ENCODE measurements at places on chromosomes 4 and X.
A peak's percentile ranks its signal among the peaks of the same experiment; 100 is the strongest.

DNA sequence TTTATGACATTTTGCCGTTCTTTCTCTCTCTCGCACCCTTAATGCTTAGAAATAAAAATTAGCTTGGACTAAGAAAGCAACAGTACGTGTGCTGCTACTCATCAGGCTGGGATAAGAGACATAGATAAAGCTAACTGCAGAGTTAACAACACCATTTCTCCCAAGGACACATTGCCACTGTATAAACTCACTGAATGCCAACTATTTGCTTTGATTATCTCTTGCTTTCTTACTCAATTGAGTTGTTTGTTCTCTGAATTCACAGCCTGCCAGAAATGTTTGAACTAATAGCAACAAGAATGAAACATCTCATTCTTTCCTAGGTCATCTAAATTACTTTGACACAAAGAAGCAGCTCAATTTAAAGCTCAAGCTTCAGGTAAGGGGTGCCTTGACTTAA, 34.6 kb downstream of the F8 start:
- DNase-seq: no peak

GRCh38 chr4:26015133-26015651, 101.2 kb downstream of the SMIM20 start:
- peak; percentile 100 for DNase-seq

- DNase-seq: peak; percentile 75
Measured at GRCh38 chrX:10415306-10416001, 204.9 kb downstream of the MID1 start.

- no peak for DNase-seq
Measured at GRCh38 chr4:74167585-74167984, 9.7 kb downstream of the MTHFD2L start.

DNA sequence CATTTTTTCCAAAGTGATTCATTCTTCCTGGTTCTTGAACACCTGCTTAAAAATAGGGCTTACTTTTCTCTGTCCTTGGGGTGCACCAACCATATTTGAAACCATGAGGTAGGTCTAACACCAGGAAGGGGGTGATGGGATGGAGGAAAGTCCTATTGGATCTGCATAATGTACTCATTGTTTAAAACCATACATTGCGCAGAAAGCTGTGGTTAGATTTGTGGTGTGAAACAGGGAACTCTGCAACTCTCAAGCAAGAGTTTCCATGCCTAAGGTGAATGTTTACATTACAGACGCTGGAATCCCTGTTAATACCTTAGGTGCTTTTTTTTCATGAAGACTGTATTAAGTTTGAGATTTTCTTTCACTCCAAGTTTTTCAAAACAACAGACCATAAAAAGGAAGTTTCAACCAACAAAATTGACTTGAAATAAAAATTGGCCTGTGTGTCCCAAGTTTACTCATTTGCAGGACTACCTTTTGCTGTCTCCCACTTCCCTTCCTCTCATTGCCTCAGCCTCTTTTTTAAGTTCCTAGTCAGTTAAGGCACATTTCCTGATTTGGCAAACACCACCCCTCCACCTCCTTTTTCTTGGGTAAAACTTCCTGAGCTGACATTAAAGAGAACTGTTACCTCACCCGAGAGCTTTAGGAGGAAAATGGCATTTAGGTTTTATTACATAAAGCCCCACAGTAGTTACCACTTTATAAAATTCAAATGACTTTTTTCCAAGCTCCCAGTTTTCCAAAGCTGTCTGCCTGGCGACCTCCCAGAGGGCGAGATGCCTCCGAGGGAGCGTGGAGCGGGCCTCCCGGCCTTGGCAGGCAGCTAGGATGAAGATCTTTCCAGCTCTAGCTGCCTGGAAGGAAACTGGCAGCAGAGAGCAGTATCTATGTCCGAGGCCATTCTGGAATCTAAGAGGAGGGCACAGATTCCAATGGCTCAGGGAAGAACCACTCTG, 47.9 kb upstream of the RBPJ start:
- DNase-seq: no peak

DNA sequence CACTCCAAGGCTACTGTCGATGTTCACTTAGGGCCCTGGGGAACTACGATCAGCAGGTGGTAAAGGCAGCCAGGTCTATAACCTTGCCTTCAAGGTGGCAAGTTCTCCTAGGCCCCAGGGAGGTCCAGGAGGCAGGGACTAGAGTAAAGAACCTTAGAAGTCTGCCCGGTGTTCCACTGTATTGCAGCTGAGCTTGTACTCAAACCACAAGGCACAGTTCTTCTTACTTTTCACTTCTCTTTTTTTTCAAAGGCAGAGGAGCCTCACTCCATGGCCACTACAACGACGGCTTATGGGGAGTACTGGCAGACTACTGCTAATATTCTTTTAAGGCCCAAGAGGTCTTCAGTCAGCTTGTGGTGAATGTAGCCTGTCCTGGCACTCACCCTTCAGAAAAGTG, 78.8 kb upstream of the GPR174 start:
- no peak for DNase-seq

GRCh38 chrX:106903291-106903824, at the start of gene RIPPLY1:
Gene RIPPLY1, minus strand, starts transcription at chrX:106903341. Its CDS starts 54 bp downstream, at chrX:106903287.
- no peak for DNase-seq

DNA sequence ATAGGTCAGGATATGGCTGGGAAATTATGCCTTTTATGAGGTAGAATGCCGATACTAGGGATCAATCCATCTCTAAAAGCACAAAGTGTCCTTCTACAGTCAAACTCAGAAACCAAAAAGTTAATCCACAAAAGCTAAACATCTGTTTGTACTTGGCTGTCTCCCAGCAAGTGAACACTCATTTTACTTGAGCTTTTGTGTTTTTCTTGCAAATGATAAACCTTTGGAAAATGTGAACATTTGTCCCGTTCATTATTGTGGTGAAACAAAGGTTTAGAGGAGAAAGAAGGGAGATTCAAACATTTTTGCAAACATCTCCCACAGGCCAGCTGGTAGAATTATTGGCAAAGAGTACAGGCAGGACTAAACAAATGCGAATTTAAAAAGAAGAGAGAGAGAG, 300.6 kb upstream of the SPANXN1 start:
- no peak for DNase-seq

DNA sequence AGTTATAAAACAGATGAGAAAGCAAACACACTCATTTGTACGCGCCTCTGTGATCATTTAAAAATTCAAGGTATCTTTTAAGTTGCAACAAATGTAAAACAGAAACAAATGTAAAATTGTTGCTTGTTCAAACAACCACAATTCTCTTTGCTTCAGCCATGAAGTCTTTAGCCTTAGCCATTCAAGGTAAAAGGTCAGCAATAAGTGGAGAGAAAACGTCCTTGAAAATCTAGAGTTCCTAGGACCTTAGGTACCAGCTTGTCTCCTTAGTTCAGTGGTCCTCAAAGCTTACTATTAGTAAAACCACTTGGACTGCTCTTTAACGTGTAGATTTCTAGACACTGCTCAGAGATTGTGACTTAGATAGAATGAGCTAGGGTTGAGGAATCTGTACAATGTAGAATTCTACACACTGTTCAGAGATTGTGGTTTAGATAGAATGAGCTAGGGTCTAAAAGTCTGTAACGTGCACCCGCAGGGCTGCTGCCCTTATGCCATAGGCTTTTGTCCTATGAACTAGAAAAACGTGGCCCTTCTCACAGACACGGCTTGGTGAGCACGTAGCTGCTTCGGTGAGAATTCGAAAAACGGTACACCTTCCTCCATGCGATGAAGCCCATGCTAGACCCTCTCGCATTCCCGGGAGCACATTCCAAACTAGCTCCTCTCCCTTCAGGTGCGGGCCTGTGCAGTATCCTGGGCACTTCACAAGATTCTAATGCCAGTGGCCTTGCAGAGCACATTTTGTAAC, 1.7 kb downstream of the PLAC8 start:
- peak; percentile 93 for DNase-seq

GRCh38 chrX:649166-649565, 18.6 kb downstream of the SHOX start:
- DNase-seq: no peak

DNA sequence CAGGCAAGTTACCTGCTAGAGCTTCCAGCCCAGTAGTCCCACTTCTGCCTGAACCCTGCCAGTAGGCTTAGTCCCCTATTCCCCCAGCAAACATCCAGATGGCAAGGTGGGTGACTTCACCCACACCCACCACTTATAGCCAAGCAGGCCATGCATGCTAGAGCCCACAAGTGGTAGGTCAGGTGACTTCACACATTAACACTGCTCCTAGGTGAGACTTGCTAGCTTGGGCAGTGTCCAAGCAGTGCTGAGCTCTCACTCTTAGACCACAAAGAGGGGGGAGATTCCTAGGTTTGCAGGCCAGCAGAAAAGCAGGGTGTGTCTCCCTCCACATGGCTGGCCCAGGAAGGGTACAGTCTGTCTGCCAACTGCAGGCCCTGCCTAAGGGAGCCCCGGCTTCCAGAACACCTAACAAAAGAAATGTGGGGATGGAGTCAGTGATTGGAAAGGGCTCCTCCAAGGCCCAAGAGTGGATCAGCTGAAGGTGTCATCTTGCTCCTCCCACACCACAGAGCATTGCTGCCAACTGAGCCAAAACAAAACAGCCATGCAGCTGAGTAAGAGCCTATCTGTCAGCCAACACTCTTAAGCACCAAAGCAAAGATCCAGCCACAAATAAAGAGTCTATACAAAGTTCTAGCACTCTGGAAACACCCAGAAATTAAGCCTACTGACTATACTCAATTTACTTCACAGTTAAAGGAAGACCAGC, 158.1 kb upstream of the USP38 start:
- DNase-seq: no peak

DNA sequence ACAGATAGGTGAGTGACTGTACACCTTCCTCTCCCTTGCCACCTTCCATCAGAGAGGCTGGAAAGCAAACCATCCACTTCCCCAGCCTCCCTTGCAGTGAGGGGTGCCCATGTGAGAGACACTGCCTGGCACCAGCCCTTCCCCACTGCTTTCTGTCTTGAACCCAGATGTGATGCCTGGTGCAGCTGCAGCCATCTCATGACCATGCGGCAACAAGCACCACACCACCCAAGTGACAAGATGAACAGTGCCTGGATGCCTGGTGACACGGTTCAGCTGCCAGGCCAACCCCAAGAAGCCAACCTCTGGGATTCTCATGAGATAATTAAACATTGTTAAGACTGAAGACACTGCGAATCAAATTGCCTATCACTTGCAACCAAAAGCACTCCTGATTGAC, 31.4 kb downstream of the OTOP1 start:
- DNase-seq: no peak

DNA sequence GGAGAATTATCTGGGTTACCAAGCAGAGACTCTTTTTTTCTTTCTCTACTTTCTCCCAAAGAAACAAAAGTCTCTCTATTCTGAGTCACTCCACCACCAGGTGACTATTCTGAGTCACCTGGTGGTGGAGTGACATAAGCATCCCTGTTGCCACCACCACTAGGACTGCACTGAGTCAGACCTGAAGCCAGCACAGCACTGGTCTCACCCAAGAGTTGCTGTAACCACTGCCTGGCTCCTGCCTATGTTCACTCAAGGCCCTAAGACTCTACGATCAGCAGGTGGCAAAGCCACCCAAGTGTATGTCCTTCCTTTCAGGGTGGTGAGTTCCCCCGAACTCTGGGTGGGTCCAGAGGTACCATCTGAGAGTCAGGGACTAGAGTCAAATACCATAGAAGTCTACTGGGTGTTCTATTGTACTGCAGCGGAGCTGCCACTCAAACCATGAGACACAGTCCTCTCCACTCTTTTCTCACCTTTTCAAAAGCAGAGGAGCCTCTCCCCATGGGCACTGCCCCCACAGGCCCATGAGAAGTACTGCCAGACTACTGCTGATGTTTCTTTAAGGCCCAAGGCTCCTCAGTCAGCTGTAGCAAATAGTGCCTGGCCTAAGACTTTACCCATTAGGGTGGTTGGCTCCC, 209.6 kb upstream of the IRS4 start:
- DNase-seq: no peak

- no peak for DNase-seq
Measured at GRCh38 chr4:16418814-16419213, 192.5 kb upstream of the TAPT1 start.

- DNase-seq: no peak
Measured at GRCh38 chr4:136025540-136025939, 1506.8 kb downstream of the PCDH18 start.

DNA sequence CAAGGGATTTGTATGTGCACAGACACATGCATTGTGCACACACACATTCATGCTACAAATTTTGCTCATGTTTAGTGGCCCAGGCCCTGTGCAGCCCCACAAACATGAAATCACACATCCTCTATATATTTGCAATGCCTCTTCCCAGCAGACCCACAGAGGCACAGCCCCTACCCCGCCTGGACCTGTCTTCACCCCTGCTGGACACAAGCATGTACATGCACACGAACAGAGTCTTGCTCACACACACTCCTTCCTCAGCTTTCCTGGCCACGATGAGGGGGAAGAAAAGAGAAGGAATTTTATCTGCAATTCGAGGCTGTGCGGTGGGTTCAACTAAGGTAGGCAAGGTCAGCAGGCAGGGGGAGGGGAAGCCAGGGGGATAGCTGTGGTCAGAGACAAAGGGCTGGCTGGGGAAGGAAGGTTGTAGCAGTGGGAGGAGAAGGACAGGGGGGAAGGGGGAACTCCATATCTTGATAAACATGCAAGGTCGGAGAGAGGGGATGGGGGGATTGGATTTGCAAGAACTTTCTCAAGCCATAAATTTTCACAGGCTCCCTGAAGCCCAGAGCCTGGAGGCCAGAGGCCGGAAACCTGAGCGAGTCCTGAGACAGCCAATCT, 156.4 kb downstream of the EFNB1 start:
- DNase-seq: no peak

DNA sequence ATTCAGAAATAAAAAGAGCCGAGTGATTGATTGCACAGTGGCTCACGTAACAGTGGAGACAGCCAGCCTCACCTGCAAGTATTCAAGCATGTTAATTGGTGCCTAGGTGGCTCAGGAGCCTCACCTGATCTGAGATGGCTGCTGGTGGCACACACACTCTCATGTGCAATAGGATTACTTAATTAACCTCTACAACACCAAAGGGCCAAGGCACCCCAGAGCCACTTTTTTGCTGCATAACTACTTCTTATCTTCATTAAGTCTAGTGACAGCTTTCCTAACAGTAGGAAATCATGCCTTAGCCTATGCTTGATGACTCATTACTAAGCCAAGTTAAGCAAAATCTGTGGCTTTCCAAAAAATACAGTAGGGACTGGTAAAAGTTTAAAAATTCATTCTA, 117.3 kb upstream of the NOCT start:
- DNase-seq: peak; percentile 65

- DNase-seq: peak; percentile 70
Measured at GRCh38 chrX:20442597-20442996, 175.9 kb upstream of the RPS6KA3 start.

DNA sequence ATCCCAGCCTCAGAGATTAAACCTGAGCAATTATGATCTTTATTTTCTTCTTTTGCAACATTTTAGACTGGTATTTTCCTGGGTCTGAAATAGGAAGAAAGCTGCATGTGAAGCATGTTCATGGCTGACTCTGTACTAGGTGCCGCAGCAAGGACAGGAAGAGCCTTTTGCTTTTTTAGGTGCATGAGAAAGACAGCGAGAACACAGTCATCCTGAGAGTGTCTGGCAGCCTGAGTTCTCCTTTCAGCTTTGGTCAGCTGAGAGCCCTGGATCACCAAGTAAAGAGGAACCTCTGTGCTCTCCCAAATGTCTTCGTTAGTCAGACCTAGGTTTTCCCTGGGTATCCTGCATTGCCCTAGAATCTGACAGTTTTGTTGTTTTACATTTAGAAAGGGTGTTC, 29.8 kb downstream of the FAM149A start:
- no peak for DNase-seq

- no peak for DNase-seq
Measured at GRCh38 chr4:8114456-8115202, 44.0 kb downstream of the ABLIM2 start.

- no peak for DNase-seq
Measured at GRCh38 chrX:68417651-68418050, 15.6 kb downstream of the OPHN1 start.
